ENCODE measurements at places on chromosomes 12 and 14.
A peak's percentile ranks its signal among the peaks of the same experiment; 100 is the strongest.

GRCh38 chr14:99118046-99118721, 153.8 kb downstream of the BCL11B start:
- DNase-seq: no peak

DNA sequence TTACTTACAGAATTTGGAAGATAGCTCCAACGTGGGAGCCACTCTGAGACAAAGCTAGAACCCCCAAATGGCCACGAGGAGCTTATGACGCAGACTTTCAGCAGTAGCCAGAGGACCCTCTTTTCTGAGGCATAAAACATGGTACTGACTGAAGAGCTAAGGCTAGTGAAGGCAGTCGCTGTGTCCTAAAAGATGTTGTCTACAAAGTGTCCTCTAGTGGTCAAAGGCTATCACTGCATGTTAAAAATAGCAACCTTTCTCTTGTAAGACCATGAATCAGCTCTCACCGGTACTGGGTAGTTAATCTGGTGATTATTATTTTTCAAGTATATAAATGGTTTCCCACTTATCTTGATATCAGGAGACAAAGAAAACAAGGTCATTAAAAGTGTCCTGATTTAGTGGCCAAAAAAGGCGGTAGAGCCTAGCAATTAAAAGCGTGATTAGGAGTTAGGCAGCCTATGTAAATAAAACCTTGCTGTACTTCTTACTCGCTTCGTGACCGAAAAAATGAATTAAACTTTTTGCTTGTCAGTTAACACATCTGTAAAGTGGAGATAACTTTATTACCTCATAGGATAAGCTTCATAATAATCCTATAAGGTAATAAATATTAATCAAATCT, 47.0 kb upstream of the LGR5 start:
- peak; percentile 46 for DNase-seq

DNA sequence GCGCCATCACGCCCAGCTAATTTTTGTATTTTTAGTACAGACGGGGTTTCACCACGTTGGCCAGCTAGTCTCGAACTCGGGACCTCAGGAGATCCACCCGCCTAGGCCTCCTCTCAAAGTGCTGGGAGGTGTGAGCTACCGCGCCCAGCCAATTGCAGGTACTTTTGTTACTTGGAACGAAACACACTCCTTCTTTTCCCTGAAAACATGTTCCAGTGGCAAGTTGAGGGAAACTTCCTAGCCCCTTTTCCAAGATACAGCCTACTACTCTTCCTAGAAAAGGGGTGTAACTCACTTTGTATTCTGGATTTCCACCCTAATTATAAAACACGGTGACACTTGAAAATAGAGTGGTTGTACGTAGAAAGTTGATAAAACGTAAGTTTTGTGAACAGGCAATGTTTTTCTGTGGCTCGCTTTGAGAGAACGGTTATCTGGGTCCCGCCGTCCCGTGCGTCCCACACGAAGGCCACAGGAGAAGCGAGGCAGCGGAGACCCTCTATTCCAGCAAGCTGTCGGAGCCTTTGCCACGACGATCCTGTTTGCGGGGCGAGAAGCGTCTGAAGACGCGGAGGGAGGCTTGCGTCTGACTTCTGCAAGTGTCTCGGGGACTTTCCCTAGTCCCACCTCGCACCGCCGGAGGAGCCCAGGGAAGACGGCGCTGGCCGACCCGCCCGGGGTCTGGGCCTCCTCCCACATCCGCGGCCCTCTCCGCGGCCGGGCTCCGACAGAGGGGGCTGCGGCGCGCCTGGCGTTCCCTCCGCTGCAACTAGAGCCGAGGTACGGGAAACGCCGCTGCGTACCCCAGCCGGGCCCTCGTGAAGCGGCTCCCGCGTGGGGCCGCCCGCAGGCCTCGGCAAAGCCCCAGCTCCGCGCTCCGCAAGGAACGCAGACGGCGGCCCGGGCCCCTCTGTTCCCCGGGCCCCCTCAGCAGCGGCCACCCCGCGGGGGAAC, 745 bp downstream of the CDCA4 start:
- no peak for DNase-seq

DNA sequence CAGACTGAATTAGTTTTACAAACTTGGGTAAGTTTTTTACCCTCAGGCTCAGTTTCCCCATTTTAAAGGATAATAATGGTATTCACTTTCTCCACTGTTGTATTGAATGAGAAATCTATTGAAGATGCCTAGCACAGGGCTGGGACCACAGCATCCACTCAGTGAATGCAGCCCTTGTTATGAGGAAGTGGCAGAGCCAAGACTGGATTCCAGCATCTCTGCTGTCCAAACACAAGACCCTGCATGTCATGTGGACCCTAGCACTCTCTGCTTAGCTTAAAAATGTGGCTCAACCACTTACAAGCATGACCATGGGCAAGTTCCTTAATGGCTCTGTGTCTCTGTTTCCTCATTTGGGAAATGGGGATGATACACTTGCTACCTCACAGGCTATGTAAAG, 24.1 kb upstream of the TRIM9 start:
- DNase-seq: no peak

DNA sequence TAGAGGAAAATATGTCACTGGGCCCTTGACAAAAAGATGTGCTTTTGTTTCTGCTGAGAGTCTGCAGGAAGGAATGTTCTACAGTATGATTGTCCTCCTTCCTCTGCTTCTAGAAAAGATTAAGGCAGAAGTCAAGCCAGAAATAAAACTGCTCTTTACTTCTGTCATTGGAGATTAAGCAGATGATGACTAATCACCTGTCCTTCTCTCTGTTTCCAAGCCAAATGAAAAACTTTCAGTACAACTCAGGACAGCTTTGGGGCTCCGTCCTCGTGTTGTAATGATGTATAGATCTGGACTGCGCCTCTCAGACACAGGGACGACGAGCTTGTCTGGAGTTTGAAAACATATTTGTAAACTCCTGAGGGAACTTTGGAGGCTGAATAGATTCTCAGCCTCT, 159.3 kb downstream of the DYRK2 start:
- DNase-seq: no peak

GRCh38 chr12:2925322-2925995, 33.7 kb upstream of the TEAD4 start:
- DNase-seq: no peak

- no peak for DNase-seq
Measured at GRCh38 chr12:18066666-18067065, 23.3 kb downstream of the RERGL start.

DNA sequence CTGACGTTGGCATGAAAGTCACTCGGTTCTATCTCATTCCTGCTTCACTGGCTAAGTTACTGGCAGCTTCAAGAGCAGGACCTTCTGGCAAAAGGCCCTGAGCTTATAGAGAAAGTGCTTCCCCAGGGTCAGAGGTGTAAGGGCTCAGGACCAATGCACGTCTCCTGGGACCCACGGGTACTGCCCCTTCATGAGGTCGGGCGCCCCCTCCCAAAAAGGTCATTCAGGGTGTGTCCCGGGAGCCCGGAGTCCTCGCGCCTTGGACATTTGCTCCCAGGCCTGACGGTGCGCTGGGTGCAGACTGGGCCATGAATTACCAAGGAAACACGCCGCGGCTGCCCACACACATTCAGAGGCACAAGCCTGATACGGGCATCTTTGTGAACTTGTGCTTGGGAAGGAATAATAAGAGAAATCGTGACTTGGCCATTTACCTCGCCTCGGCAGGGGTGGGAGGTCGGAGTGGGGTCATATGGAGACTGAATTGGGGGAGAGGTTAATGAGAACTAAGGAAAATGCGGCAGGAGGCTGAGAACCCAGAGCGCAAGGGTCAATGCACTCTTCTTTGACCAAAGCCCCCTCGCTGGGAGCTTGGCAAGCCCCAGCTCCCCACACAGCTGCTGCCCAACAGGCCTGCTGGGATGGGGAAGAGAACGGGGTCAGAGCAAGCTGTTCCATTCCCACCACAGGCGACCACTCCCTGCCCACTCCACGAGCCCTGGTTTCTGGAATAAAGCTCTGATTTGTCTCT, 15.7 kb upstream of the SLC6A12 start:
- no peak for DNase-seq

DNA sequence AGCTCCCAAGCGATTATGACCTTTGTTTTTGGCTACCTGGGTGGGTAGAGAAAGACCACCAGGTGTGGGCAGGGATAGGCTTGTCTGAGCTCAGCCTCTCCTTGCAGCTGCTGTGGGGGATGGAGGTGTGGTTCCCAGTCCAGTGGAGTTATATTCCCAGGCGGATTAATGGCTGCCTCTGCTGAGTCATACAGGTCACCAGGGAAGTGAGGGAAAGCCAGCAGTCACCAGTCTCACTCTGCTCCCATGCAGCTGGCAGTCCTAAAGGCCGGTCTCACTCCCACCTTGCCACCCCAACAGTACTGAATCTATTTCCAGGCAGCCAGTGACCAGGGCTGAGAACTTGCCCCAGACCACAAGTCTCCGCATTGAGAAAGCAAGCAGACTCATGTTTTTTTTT, 399.2 kb downstream of the VRK1 start:
- DNase-seq: no peak

DNA sequence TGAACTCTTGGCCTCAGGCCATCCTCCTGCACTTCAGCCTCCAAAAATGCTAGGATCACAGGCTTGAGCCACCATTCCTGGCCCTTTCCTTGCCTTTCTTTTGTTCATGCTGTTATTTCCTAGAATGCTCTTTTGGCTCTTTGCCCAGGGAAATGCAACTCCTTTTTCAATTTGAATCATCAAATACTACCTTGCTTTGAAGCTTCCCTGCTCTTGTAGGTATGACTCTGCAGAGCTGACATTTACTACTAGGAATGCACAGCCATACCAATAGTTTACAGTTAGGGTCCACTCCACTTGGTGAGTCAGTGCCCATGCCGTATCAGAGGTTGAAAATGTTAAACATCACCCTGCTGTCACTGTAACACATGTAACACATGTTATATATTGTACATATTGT, 107.0 kb upstream of the CRY1 start:
- no peak for DNase-seq

Measured in GM04504 (cell line).